ENCODE measurements at places on chromosomes 11 and 22. TPM values are rescaled to one million over a fixed set of nuclear protein-coding genes. Genes with fewer than 3 reads are reported as not detected.

GGTLC2 gene
- not detected for total RNA-seq

DNA sequence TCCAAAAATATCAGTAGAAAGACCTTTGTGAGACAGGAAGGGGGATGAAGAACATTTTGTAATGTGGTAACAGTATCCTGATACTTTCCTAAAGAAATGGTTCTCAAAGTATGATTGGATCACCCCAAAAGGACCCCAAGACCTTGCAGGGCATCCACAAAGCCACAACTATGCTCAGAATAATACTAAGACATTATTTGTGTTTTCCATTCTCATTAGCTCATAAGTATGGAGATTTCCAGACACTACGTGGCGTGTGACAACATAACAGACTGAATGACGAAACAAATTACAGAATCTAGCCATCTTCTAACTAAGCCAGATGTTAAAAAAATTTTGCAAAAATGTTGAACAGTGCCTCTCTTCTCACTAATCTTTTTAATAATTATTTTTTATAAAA is 24.9 kb downstream of the CHEK2 start:
- H3K27me3 ChIP-seq: no peaks in the 10 kb centered on the region
- DNase-seq: no peak
- no peak overlapping the region for H3K27ac ChIP-seq
- H3K4me1 ChIP-seq: peaks cover 5% of the 10 kb centered on the region

DNA sequence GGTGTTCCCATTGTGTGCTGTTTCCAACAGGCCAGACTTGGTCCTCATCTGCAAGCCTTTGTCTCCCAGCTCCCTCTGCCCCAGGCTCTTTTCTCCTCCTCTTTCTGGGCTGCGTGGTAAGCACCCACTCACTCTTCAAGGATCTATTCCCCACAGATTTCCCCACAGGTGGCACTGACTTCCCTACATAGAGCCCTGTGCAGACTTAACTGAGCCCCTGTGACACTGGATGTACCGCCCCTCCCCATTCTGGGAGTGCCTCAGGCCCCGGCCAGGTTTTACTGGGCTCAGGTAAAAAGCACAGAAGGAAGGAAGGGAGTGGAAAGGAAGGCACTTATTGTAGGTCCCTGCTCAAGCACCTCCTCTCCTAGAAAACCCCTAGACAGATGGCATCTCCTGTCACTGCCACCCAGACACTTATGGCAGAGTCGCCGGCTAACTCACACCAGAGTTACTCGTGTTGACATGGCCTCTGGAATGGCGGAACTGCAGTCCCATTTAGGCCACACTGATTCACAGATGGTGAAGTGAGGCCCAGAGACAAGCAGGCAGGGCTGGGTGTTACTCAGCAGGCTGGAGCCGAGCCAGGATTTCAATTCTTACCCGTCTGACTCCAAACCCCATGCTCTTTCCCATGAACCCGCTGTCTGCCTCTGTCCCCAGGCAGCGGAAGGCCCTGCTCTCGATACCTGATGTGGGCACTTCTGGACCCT is 47.2 kb downstream of the LRRC32 start:
- DNase-seq: no peak
- H3K27me3 ChIP-seq: no peaks in the 10 kb centered on the region
- peaks cover 14% of the 10 kb centered on the region for H3K4me1 ChIP-seq
- no peak overlapping the region for H3K4me3 ChIP-seq
- no peak overlapping the region for H3K27ac ChIP-seq

GRCh38 chr22:31652911-31653684 is 8.9 kb downstream of the PISD start:
- no peak for DNase-seq
- H3K4me3 ChIP-seq: no peak overlapping the region
- H3K36me3 ChIP-seq: peaks cover 12% of the 10 kb centered on the region
- H3K27me3 ChIP-seq: no peaks in the 10 kb centered on the region
- no peak overlapping the region for H3K27ac ChIP-seq
- H3K4me1 ChIP-seq: no peaks in the 10 kb centered on the region

PRDM11 gene
- total RNA-seq: 15.2 TPM

DNA sequence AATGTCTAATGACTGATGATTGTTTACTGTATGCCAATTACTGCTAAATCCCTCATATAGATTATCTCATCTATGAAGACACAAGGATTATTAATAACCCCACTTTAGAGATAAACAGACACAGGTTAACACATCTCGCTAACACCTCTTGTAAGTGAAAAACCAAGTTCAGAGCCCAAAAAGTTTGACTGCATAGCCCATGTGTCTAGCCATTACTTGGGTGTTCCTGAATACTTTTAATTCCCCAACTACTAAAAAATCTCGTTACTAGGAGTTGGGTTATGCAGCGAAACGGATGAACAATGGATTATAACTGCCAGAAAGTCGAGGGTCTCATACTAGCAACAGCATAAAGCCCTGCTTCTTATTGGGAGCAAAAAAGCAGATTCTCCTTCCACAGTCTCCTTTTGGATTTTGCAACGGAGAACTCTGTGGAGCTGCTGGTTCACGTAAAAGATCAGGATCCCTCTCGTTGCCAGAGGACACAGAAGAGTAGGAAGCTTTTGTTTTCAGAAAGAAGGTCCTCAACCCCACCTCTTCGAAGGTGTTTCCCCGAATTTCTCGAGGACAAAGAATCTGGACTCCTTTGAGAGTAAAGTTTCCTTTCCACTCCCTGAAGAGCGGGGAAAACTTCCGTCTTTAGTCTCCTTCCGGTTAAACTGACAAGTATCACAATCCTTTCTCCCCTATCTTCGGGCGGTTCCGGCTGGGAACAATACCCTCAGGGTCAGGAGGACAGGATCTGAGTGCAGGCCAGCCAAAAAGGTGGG is 979 bp downstream of the ZBED5 start:
- peaks cover 38% of the 10 kb centered on the region for H3K4me1 ChIP-seq
- H3K4me3 ChIP-seq: peak overlapping the region; percentile 91
- peak overlapping the region; percentile 96 for H3K27ac ChIP-seq
- H3K36me3 ChIP-seq: peaks cover 24% of the 10 kb centered on the region

DNA sequence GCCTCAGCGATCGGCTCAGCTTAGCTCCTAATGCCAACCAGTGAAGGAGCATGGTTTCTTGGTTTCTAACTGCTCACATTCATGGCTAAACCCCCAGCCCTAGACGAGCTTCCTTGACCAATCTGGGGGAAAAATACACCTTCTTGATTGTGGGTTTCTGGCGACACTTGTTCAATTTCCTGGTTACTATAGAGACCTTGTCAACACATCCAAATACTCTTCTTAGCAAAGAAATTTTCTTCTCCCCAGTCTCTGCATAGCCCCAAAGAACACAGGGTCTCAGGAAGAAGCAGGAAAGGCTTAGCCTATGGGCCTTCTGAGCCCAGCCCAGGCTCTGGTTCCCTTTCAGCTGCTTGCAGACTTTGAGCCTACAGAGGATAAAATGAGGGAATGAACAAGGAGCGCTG is 88.5 kb upstream of the SYT13 start:
- no peaks in the 10 kb centered on the region for H3K27me3 ChIP-seq
- H3K4me1 ChIP-seq: peaks cover 10% of the 10 kb centered on the region
- no peaks in the 10 kb centered on the region for H3K36me3 ChIP-seq
- DNase-seq: no peak
- H3K4me3 ChIP-seq: no peak overlapping the region
- H3K27ac ChIP-seq: no peak overlapping the region

MPEG1 gene
- total RNA-seq: 3.9 TPM

GRCh38 chr11:34311126-34311525 is 46.7 kb downstream of the ABTB2 start:
- DNase-seq: no peak
- no peak overlapping the region for H3K27ac ChIP-seq
- no peak overlapping the region for H3K4me3 ChIP-seq

VSTM5 gene
- total RNA-seq: not detected

DNA sequence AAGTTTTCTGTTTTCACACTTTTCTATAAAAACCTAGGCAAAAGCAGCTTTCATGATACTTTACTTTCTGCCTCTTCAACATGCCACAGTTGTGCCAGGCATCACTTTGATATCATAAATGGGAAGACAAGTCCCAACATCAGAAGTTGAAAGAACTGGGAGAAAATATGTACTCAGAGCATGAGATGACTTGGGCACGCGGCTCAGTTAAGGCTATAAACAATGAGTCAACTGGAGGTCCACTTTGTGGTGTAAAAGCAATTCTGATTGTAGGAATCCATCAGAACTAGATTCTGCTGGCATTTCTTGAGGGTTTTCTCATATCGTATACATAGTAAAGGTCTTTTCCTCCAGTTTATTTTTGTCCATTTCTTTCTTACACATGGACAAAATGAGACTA is 109.7 kb upstream of the USP47 start:
- H3K27me3 ChIP-seq: no peaks in the 10 kb centered on the region
- no peak overlapping the region for H3K4me3 ChIP-seq
- no peak overlapping the region for H3K27ac ChIP-seq

DNA sequence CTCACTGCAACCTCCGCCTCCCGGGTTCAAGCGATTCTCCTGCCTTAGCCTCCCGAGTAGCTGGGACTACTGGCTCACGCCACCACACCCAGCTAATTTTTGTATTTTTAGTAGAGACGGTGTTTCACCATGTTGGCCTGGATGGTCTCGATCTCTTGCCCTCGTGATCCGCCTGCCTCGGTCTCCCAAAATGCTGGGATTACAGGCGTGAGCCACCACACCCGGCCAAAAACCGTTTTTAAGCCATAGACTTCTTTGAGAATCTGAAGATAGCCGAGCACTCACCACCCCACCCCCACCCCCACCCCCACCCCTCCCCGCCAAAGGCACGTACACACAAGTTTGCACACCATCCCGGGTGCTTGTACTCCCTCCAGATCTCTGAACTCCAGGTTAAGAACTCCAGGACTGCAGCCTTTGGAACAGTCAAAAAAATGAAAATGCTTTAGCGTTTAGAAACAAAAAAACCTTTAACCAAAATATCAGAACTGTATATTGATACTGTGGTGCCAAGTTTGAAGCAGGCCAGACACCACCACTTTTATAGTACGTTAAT is 1.5 kb downstream of the CRKL start:
- H3K4me3 ChIP-seq: peak overlapping the region; percentile 95
- H3K4me1 ChIP-seq: peaks cover 57% of the 10 kb centered on the region
- H3K27me3 ChIP-seq: no peaks in the 10 kb centered on the region
- peak overlapping the region; percentile 99 for H3K27ac ChIP-seq
- no peak for DNase-seq

GRCh38 chr11:67099831-67100324 is 19.2 kb upstream of the KDM2A start:
- H3K27ac ChIP-seq: no peak overlapping the region
- no peaks in the 10 kb centered on the region for H3K4me1 ChIP-seq
- H3K36me3 ChIP-seq: no peaks in the 10 kb centered on the region

DNA sequence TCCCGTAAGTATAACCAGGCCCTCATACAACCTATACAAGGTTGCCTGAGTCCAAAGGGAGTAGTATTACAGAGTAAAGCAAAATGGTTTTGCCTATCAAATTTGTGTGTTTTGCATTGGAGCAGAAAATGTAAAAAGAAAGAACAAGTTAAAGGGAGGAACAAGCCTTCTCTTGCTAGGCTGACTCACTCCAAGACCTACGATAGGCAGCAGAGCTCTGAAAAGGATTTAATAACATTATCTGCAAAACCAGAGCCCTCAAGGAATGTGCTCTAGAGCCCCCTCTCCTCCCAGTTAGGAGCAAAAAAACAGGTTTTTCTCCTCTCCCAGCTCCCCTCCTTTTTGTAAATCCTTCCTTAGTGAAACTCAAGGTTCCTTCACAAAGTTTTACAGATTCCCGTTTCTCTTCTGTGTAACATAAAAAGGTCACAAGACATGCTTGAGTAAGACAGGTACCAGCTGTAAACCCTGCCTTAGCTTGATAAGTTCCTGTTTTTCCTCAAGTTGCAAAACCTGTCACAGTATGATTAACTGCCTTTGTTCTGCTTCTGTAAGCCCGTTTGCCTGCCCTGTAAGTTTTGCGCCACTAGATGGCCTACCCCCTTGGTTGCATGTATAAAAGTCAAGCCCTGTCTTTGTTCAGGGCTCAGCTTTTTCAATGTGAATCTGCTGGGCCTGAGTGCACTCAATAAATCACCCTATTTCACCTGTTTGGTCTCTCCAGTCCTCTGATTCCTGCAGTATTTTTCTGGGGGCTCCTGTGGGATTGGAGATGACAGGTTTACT is 498.2 kb downstream of the KCNA4 start:
- H3K4me3 ChIP-seq: no peak overlapping the region
- no peaks in the 10 kb centered on the region for H3K36me3 ChIP-seq
- H3K27me3 ChIP-seq: no peaks in the 10 kb centered on the region
- H3K4me1 ChIP-seq: no peaks in the 10 kb centered on the region

DNA sequence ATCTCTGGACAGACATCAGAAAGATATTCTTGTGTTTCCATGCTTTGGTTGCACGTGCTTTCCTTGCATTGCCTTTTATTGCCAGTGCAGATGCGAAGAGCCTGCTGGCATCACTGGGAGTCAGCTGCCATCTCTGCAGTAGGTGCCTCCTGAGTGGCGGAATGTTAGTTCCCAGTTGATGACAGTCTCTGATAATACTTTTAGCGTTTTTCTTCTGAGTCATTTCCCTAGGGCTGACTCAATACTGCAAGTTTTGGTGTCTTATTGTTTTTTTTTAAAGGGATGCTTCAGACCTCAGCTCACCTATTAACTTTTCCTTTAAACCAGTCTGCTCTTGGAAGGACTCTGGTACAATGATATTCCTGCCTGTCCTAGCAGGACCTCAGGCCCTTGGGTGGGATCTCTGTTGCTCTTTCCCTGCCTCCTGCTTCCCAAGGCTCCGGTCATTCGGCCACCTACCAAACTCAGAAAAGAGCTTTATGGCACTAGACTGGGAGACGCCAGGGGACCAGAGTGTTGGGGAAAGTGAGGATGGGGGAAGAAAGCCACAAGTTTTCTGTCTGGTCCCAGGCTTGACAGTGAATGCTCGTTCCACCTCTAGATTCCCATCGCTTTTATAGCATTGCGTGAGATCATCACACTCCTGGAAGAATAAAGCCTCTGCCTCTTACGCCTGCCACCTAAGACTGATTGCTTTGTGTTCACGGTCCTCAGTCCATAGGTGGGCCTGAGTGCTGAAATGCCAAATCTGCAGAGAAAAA is 308.7 kb downstream of the DDX10 start:
- DNase-seq: no peak
- H3K27me3 ChIP-seq: no peaks in the 10 kb centered on the region
- H3K36me3 ChIP-seq: no peaks in the 10 kb centered on the region
- H3K4me1 ChIP-seq: no peaks in the 10 kb centered on the region
- no peak overlapping the region for H3K27ac ChIP-seq

- peaks cover 27% of the 10 kb centered on the region for H3K4me1 ChIP-seq
- no peak overlapping the region for H3K4me3 ChIP-seq
- H3K36me3 ChIP-seq: no peaks in the 10 kb centered on the region
Observed at GRCh38 chr11:27703481-27703880, 3.2 kb upstream of the BDNF start.

Measured in vagina (tissue), 2 donors.